ENCODE measurements at places on chromosomes 4 and X.

GRCh38 chr4:184447664-184448063, 26.7 kb downstream of the IRF2 start:
- no peak for DNase-seq
- H3K27me3 ChIP-seq: no peaks in the 10 kb centered on the region
- no peak overlapping the region for H3K4me3 ChIP-seq
- peaks cover 71% of the 10 kb centered on the region for H3K4me1 ChIP-seq

DNA sequence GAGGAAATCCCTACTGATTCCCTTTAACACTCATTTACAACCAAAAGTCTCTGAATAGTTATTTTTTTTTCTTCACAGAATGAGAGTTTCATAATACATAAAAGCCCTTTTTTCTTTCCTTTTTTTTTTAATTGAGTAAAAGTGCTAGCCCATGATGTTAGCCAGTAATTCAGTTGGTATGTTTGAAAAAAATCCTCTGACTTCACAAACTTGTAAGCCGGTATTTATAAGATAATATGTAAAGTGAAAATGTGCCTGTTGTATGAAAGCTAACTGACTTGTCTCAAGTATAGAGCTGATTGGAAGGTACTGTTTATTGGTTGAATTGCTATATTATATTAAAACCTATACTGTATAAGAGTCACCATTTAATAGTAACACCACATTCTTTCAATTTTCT, 70.2 kb upstream of the NEIL3 start:
- H3K4me3 ChIP-seq: no peak overlapping the region
- DNase-seq: no peak
- H3K36me3 ChIP-seq: peaks cover 2% of the 10 kb centered on the region
- H3K4me1 ChIP-seq: peaks cover 16% of the 10 kb centered on the region
- no peak overlapping the region for H3K27ac ChIP-seq

DNA sequence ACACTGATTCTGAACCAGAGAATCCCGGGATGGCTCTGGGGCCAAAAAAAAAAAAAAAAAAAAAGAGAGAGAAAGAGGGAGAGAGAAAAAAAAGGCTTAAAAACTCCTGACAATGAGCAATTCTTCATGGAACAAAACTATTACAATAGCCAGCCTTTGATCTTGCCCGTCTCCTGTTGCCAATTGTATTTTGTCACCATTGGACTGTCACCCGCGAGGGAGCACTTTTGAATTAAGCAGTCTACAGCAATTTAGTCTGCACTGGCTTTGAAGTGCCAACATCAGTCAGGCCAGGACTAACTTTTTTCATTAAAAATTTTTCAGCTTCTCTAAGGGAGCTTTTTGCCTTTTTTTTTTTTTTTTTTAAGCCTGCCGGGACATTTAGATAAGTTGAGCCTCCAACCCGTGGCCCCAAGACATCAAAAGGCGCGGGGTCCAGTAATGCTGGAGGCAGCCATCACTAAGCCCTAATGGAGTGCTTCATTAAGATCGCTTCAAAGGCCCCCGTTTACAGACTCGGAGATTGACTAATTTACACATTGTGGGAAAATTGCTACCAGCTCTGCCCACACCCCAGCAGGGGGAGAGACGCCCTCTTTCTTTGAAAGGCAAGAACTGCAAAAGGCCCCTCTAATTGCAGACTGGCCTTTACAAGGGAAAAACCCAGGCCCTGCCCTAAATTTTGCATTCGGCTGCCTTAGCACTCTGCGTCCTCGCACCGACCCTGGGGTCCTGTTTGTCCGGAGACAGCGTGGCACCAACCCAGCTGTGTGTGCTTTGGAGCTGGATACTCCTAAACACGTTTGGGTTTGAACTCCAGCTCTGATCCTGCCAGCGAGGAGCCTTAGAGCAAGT, 98.1 kb upstream of the MSX1 start:
- DNase-seq: no peak
- no peak overlapping the region for H3K4me3 ChIP-seq
- H3K4me1 ChIP-seq: peaks cover 10% of the 10 kb centered on the region
- H3K27ac ChIP-seq: no peak overlapping the region

- no peak overlapping the region for H3K27ac ChIP-seq
- DNase-seq: no peak
- no peaks in the 10 kb centered on the region for H3K36me3 ChIP-seq
- H3K4me3 ChIP-seq: no peak overlapping the region
- H3K27me3 ChIP-seq: peaks cover under 1% of the 10 kb centered on the region
These were observed 48.5 kb upstream of the MYOZ2 start for GRCh38 chr4:119087121-119087520.

Measured in activated naive CD4-positive, alpha-beta T cell treated with anti-CD3 and anti-CD28 coated beads, Interleukin-2, amount 10 ng/mL, durations not matched to agents 7 days and 5 days (primary cell).